ENCODE measurements at places on chromosomes 1 and 21. TPM values are rescaled to one million over a fixed set of nuclear protein-coding genes. Genes with fewer than 3 reads are reported as not detected.

MTMR11 gene
- total RNA-seq, result 3.1 TPM

MTARC2 gene
- 3.2 TPM for total RNA-seq

TTC22 gene
- not detected for total RNA-seq

SPATA17 gene
- total RNA-seq, result 5.0 TPM

ACADM gene
- total RNA-seq, result 22.4 TPM

CHIA gene
- total RNA-seq, result not detected

FAM72D gene
- total RNA-seq, result not detected

HJV gene
- total RNA-seq, result not detected

C1orf53 gene
- 14.1 TPM for total RNA-seq

KCNT2 gene
- total RNA-seq, result 8.2 TPM

C1orf226 gene
- total RNA-seq, result 1.8 TPM

CYP4Z1 gene
- not detected for total RNA-seq

PYHIN1 gene
- total RNA-seq, result not detected

RAB29 gene
- total RNA-seq, result 18.0 TPM

RER1 gene
- 67.3 TPM for total RNA-seq

UQCRHL gene
- total RNA-seq, result 1.2 TPM

FCRL6 gene
- not detected for total RNA-seq

PRAMEF25 gene
- total RNA-seq, result not detected

EBNA1BP2 gene
- total RNA-seq, result 73.6 TPM

ZNF672 gene
- 20.5 TPM for total RNA-seq
